ENCODE measurements at places on chromosomes 1 and 21.

DNA sequence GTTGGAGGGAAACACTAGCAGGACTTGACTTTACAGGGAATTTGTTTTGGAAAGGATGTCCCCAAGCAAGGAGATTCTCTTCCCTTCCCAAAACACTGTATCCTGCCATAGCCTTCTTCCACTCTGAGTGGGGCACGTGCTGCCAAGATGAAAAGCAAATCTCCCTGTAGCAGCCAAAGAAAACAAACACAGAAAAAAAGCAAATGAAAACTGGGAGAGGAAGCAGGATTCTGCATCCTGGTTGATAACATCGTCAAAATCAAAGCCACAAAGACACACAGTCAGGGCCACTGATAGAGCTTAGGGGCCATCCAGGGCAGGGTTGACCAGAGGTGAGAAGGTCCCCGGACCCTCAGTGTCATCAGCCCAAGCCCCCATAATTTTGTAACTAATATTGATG, 16.0 kb upstream of the MTARC2 start:
- DNase-seq: no peak

DNA sequence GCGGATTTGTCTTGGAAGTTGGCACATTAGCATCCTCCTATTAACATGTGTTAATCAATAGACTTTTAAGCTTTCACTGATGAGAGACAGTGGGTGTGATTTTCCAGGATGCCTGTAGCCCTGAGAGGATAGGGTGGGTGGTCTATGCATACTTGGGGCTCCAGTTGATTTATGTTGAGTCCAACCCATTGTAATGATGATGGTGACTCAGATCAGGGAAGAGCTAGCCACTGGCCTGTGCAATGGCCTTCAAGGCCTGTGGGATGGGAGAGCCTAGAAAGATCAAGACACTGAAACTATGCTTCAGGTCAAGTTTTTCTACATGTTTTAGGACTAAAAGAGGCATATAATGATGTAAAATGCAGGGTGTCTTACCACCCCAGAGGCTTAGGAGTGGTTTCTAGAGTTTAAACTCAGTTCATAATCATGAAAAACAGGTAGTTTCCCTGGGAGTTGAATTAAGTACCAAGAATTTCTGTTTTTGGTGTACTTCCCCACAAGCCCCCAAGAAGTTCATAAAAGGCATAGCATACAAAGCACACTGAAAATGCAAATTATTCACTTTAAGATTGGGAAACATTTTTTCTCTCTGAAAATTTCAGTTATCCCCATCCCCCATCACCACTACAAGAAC, 19.9 kb downstream of the BEND5 start:
- DNase-seq: no peak

- no peak for DNase-seq
Observed at GRCh38 chr1:74470936-74471335, 41.5 kb downstream of the LRRC53 start.

DNA sequence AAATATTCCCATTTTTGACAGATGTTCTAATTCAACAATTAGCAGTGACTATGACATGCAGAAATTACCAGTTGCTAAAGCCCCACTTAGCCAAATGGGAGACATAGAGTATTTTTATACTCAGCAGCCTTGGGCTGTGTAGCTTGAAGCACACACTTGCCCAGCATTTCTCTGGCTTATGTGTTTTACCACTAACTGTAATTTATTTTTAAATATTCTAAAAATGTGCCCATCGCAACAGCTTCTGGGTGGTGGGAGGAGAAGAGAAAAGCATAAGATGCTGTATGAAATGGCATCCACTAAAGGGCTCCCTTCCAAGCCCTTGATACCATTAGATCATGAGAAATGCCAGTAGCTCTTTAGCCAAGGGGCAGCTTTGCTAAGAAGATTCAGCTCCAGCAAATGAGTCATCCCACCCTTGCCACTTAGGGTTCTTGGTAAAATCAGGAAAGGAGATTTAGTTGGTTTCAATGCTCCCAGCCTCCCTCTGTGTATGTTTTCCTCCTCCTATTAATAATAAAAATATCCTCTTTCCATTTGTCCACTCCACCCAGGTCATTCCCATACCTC, 462.7 kb upstream of the DEPDC1 start:
- no peak for DNase-seq

DNA sequence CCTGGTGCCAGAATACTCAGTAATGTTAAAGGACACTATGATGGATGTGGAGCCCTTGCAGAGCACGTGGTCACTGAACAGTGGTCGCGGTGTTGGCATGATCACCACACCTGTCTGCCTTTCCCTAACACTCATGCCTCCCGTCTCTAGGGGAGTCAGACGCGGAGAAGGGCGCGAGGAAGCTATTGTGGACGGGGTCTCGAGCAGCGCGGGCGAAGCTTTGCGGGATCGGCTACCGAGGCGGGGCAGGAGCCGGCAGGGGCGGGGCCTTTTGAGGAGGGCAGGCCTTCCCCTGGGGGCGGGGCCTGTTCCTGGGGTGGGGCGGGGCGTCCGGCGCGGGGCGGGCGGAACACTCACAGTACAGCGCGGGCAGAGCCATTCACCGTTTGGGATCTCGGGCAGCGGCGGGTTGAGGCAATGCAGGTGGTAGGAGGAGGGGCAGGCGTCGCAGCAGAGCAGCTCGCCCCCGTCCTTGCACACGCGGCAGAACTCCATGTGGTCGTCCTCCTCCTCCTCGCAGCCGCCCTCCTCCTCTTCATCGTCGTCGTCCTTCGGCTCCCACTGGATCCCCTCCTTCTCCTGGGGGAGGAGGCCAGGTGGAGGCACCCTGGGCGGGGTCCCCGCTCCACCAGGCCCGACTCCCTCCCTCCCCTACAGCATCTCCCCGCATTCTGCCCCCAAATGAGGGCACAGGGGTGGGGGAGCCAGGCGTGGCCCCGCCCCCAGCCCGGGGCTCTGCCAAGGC, 31.5 kb downstream of the CHD5 start:
- no peak for DNase-seq
